ENCODE measurements at places on chromosomes 7 and 10.

GRCh38 chr7:42254217-42254616 is 17.2 kb upstream of the GLI3 start:
- no peak for DNase-seq

GRCh38 chr7:50595491-50596102 is 30.4 kb upstream of the DDC start:
- DNase-seq = no peak

DNA sequence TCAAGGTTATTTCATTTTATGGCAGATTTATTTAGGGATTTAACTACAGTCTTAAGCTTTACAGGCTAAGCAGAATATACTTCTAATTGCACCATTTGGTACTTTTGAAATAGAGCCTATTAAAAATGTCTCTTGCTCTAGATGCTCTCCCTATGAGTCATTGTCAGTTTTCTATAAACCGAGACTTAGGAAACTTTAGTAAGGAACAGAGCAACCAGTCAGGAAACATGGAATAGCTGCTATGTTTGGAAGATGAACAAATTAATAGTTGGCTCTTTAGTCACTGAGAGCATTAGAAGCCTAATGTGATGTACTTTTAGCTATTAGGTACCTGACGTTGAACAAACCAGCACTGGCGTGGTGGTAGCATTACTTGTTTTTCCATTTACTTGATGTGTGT is 35.3 kb downstream of the INPP5F start:
- no peak for DNase-seq

- no peak for DNase-seq
Measured at GRCh38 chr7:140080919-140081318, 18.2 kb upstream of the PARP12 start.

DNA sequence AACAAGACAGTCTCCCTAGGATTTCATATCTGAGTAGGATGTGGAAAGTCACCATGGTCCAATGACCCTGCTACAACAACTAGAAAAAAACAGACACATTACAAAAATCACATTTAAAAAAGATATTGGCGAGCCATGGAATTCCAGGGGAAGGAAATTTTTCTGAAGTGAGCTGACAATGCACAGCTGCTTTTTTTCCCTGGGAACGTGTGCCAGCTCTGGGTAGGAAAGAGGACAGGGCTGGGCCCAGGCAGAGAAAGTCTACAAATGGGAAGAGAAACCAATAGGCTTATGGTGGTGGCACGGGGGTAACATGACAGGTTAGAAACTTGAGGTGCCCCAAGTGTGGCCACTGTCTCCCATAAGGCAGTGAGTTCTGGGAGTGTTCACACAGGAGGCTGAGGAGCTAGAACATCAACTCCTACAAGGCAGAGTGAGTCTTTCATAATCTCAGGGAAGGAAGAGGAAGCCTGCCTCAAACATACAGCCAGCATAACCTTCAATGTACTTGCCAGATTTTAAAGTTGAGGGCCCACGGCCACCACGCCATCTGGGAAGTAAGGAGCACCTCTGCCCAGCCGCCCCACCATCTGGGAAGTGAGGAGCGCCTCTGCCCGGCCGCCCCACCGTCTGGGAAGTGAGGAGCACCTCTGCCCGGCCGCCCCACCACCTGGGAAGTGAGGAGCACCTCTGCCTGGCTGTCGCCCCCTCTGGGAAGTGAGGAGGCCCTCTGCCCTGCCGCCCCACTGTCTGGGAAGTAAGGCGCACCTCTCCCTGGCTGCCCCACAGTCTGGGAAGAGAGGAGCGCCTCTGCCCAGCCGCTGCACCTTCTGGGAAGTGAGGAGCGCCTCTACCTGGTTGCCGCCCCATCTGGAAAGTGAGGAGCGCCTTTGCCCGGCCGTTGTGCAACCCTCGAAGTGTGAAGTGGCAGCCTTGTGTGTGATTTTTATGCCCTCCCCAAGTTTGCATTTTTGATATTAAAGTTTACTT is 5.9 kb downstream of the FBXL13 start:
- no peak for DNase-seq

GRCh38 chr10:77879710-77880109 is 46.8 kb downstream of the DLG5 start:
- no peak for DNase-seq

- DNase-seq = no peak
Measured at GRCh38 chr10:127962205-127962604, 55.3 kb downstream of the PTPRE start.

DNA sequence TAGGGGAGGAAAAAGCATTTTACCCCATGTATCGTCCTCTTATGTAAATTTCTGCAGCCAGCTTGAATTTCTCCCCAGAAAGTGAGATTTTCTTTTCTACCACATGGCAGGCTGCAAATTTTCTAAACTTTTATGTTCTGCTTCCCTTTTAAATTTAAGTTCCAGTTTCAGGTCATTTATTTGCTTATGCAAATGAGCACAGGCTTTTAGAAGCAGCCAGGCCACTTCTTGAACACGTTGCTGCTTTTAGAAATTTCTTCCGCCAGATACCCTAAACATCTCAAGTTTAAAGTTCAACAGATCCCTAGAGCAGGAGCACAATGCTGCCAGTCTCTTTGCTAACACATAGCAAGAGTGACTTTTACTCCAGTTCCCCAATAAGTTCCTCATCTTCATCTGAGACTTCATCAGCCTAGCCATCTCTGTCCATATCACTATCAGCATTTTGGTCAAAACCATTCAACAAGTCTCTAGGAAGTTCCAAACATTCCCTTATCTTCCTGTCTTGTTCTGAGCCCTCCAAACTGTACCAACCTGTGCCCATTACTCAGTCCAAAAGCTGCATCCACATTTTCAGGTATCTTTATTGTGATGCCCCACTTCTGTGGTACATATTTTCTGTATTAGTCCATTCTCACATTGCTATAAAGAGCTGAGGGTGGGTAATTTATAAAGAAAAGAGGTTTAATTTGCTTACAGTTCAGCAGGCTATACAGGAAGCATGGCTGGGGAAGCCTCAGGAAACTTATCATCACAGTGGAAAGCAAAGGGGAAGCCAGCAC is 16.3 kb downstream of the EZH2 start:
- DNase-seq = no peak

GRCh38 chr10:130014263-130015074 is 50.4 kb upstream of the EBF3 start:
- no peak for DNase-seq

DNA sequence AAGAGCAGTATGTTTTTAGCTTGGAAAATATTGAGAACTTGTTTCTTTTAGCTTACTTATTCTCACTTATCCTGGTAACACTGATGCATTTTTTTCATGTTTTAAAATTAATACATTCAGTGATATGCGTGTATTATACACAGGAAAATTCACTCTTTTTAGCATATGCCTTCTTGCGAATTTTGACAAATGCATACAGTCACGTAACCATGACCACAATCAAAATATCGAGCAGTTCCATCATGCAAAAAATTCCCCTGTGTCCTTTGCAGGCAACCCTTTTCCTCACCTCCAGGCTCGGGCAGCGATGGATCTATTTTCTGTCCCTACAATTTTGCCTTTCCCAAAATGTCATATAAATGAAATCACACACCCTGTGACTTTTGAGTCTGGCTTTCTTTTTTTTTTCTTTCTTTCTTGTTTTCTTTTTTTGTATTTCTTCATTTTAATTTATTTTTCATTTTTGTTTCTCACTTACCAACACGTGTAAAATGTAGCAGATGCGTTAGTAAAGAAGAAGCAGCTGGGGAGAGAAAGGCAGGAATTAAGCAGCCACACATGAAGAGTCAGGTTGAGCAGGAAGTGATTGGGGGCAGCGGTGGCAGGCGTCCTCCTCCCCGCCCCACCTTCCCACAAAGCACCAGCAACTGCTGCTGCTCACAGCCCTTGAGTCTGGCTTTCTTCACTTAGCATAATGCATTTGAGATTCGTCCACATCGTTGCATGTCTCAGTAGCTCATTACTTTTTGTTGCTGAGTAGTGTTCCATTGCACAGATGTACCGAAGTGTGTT is 29.9 kb downstream of the ADRB1 start:
- DNase-seq = no peak

DNA sequence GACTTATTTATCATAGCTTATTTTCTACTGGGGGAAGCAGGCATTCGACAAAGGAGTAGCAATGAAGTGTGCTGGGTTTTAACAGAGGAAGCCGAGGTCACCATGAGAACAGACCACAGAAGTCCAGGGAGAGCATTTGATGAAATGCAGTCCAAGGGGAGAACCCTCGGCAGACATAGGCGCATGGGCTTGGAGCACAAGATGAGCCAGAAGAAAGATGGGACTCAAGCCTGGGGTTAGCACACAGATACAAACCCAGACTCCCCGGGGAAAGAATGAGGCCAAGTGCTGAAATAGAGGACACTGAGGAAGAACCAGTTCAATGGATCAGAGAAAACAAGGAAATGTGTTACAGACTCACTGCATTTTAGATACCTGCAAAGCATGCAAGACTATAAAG is 209.5 kb downstream of the FAM107B start:
- DNase-seq = no peak

All from stimulated activated naive CD8-positive, alpha-beta T cell treated with anti-CD3 and anti-CD28 coated beads, Interleukin-15, Interleukin-2, amounts not matched to agents 100 U/mL and 50 U/mL, for 24 hours (primary cell).